CD4-positive, alpha-beta T cell treated with Interleukin-6 at 100 ng/mL for 8 hours (primary cell): ENCODE measurements at places on chromosomes 7 and 10.

DNA sequence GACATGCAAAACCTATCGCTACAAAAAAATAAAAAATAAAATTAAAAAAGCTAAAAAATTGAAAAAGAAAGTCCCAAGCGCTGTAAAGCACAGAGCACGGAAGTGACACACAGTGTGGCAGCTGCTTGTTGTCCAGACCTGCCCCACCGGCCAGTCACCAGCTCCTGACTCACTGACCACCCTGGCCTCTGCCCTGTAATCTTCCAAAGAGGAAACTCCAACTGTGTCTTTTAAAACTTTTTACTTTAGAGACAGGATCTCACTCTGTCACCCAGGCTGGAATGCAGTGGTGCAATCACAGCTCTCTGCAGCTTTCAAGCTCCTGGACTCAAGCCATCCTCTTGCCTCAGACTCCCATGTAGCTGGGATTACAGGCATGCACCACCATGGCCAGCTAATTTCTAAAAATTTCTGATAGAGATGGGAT is 23.6 kb downstream of the GNA12 start:
- no peak for DNase-seq

GRCh38 chr10:6654571-6654970 is 74.5 kb upstream of the PRKCQ start:
- no peak for DNase-seq

GRCh38 chr7:67913604-67914003 is 917.0 kb downstream of the TYW1 start:
- no peak for DNase-seq

DNA sequence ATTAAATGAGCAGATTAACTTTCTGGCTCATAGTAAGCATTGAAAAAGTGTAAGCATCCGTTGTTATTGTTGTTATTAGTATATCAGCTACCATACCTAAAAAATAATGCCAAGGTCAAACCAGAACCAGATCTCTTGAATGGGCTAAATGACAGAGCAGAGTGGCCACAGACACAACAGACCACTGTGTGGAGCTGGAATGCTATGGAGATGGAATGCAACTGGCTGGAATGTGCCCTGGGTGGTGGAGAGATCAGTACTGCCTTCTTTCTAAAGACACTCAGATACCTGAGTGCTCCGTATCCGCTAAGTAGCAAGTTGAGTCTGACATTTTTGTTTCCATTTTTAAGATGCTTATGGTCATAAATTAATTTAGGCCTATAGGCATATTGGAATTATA is 20.5 kb upstream of the DNAJB12 start:
- DNase-seq = no peak

DNA sequence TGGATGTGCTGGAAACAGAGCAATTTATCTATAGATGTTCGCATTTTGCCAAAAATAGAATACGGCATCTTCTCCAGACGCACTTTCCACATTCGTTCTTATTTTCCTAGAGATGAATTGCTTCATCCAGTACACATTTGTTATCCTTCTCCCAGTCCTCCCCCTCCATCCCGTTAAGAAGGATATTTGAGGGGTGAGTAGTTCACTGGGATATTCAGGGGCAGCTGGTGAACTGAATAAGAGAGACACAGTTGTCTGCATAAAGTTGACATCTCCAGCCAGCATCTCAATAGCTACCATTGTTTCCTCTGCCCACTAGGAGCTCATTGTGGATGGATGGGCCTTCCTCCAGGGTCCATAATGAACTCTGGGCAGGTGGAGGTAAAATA is 456.8 kb upstream of the NRP1 start:
- no peak for DNase-seq

GRCh38 chr7:45054442-45054841 is 34.3 kb downstream of the NACAD start:
- DNase-seq = no peak

GRCh38 chr10:129768437-129769355 is 195.4 kb downstream of the EBF3 start:
- no peak for DNase-seq

DNA sequence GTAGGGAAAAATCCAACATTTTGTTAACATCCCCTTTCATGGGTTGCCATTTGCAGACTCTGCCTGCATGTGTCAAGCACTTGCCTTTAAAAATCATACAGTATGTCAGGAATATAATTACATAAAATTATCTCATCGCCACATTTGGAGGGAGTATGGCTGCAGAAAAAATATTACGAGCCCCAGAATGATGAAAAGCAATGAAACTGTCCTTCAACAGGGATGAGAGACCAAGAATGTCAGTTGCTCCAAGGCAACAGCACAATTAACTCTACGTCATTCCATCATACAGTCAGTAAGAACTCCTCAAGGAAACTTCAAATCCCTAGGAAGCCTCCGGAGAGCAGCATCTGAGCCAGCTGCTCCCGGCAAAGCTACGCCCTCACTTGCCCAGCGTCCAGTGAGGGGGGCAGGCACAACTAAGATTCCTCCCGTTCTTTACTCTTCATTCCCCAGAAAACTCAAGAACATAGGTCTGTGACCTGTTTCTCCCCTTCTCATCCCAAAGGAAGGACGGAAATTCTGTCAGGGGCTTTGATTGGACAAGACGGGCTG is 132.9 kb downstream of the ANLN start:
- DNase-seq = no peak

DNA sequence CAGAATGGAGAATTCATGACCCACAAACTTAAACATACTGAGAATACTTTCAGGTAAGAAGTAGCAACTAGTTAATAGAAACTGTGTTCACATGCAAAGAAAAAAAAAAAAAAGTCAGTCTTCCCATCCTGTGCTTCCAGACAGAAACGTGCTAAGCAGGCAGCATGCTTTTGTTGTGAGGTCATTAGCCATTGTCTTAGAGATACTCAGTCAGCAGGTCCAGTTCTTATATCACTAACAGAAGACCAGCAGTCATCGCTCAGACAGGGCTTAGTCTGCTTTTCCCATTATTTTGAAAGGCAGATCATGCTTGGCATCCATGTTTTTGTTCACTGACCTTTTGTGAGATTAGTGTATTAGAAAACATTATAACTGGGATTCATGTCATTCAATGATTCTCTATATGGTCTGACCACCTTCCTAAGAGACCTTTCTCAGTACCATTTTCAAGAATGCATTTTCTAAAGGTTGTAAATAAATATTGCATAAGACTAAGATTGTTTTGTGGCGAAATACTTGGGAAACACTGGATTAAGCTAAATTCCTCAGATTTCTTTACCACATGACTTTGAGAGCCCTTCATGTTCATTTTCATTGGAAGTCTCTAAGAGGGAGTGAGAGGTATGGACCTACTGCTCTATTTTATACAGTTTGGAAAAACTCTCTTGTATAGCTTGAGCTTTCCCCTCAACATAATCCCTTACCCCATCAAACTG is 45.0 kb upstream of the AGBL3 start:
- no peak for DNase-seq

- DNase-seq = no peak
Observed at GRCh38 chr10:33381451-33382215, 47.2 kb upstream of the NRP1 start.

- no peak for DNase-seq
Observed at GRCh38 chr7:2437537-2438148, 34.2 kb downstream of the CHST12 start.

GRCh38 chr10:99872367-99873162 is 90.1 kb downstream of the ABCC2 start:
- DNase-seq = no peak

DNA sequence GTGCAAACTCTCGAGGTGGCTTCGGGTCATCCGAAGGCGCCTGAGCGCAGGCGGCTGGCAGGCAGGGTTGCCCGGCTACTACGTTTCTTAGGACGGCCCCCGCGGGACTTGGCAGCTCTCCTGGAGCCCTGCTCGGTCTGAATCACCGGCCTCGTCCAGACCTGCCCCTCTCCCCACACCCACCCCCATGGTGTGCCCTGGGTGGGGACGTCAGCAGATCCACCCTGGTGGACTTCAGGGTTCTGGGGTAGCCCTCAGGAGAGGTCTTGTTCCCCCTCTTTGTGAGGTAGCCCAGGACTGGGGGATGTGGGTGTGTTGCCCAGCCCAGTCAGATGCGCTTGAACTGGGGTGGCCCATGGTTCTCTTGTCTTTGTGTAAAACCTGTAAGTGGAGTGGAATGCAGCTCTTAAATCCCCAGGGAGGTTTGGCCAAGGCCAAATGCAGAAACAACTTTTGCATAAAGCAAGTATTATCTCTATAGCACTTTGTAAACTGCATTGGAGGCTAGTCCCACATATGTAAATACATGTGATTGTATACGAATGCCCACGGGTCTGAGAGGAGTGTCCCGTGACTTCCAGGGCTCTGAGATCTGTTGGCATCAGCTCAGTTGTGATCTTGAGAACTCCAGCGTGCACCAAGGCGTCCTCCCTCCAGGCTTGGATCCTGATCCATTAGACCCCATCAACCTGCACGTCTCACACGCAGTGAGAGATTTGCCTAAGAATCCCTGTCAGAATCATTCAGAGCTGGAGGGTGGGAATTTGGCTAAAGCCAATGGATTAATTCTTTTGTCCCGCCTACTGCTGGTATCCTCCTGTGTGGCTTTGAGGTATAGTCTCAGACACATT is 1.8 kb downstream of the PFKFB3 start:
- DNase-seq = no peak

DNA sequence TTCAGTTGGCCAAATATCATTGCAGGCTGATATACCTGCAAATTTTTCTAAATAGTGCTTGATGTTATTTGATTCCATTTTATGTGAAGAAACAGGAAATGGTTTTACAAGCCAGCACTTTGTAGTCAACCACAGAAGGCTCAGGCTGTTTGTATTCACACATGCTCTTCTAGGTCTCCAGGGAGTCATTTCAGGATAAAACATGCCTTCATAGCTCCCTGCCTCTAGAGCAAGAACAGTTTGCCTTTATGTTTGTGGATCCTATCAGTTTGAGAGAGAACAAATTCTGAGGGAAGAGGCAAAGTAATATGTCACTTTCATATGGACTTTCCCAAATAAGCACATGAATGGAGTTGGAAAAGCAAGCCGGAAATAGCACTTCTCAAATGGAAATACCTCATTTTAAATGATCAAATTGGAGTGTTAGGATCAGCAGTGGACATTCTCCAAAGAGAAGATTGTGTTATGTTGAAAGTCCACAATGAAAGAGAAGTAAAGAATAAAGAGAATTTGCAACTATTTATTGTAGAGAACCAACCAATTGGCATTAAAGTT is 277.6 kb downstream of the KCND2 start:
- no peak for DNase-seq

DNA sequence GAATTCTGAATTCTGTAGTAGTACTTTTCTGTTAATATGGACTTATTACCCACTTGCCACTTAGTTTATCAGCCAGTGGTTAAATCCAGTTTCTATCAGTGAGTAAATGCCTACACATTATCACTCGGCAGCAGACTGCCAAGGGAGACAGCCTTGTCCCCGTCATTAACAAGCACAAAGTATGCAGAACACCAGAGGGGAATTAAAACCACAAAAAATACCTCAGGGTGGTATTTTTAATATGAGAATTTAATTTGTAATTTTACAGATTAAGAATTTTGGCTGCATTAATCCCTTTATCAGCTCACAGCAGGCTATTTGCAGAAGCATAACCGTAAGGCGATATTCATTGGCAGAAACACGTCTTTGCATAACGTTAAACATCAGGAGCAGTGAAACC is 150.0 kb upstream of the FZD1 start:
- DNase-seq = no peak
